ENCODE measurements at places on chromosomes 12 and 14. TPM values are rescaled to one million over a fixed set of nuclear protein-coding genes. Genes with fewer than 3 reads are reported as not detected.

- DNase-seq, result peak; percentile 97
These were observed 241.0 kb upstream of the ATP2B1 start for GRCh38 chr12:89949457-89950195.

DNA sequence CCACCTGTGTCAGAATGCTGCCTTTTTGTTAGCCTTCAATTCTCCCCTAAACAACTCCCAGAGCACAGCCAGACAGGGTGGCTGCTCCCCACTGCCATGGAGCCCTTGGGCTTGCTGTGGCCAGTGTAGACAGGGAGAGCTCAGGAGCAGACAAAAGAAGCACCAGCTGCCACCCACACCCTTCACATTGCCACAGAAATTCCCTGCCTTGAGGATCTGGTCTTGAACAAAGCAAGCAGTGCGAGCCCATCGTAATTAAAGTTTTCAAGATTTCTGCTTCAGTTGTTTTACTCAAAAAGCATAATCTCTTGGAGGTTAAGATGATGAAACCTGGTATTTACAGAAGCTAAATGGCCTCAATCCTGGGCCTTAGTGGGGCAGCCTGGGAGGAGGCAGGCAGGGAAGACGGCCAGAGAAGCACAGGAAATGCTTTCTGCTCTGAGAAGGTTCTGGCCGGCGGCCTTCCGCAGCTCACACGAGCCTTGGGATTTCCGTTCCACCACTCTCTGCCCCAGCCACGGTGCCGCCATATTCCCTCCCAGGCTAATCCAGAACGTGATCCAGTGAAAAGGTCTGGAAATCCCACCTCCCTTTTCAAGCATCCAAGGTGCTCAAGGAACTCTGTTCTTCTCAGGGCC is 535.2 kb downstream of the BCL11B start:
- no peak for DNase-seq

- no peak for DNase-seq
These were observed 32.7 kb downstream of the FOS start for GRCh38 chr14:75311356-75311755.

DNA sequence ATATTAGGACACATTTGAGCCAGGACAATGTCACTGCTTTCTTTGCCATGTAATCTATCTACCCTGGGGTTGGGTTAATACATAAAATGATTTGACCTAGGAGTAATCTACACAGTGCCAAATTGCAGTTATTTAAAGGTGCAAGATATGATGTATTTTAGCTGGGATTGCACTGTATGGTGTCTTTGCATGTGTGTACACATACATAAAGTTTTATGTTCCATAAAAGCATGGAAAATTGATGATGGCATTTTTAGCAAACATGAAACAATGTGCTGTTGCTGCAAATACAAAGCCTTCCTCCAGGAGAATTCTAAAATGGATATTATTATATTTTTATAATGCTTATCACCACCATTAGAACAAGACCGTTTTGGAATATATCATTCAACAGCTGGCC is 24.0 kb upstream of the PLBD1 start:
- no peak for DNase-seq

GRCh38 chr12:76078748-76079147 is 5.7 kb downstream of the NAP1L1 start:
- no peak for DNase-seq

DNA sequence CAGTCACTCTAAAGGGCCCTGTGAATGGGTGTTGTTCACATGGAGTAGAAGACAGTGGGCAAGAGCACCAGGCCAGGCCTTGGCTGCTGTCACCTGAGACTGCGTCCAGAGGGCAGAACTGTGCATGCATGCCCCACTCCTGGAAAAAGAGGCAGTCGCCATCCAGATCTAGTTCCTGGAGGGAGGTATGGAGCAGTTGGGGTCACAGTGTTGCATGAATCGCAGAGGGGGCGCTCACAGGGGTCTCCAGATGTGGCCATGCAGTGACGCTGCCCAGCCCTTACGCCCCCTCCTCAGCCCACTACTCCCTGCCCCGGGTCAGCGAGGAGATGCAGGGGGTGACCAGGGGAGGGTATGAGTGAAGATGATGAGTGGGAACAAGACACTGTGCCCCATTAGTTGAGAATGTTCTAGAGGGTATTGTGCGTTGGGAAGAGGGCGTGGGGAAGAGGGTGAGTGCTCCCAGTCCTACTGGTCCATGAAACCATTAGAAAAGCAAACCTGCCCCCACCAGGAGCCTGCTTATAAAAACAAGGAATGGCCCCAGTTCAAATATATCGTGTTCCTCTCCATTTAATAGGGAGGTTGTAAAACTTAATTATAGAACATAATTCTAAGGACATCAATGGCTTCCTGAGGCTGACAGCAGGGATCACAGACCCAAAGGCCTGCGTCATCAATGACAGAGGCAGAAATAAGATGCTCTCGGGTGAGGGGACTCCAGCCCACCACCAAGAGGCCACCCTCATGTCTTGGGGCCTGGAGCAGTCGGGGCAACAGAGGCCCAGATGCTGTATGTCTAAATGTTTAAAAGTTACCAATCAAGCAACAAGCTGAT is 32.2 kb upstream of the BCL7A start:
- no peak for DNase-seq

DNA sequence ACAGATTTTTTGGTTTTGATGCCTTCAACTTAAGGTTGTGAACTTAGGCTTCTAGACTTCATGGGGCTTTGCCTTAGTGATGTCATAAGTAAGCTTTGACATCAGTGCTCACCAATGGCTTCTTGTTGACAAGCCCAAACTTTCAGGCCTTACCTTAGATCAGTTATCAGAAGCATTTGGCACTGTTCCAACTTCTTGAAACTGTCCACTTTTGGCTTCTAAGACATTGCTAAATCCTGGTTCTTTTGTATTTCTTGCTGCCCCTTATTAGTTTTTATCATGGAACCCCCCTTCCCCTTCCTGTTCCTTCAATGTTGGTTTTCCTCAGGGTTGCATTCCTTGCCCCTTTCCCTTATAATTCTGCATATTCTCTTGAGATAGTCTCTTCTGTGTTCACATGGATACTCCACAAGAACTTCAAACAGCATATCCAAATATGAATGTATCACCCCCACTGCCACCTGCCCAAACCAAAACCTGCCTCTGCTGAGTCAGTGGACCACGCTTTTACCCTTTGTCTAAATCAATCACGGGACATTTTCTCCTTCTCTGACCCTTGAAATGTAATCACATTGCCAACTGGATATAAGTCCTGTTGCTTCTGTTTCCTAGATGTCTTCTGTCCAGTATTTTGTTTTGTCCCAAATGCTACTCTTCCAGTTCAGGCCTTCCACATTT is 7.9 kb downstream of the PFKM start:
- no peak for DNase-seq

- no peak for DNase-seq
These were observed 177.4 kb downstream of the DICER1 start for GRCh38 chr14:94979891-94980290.

DNA sequence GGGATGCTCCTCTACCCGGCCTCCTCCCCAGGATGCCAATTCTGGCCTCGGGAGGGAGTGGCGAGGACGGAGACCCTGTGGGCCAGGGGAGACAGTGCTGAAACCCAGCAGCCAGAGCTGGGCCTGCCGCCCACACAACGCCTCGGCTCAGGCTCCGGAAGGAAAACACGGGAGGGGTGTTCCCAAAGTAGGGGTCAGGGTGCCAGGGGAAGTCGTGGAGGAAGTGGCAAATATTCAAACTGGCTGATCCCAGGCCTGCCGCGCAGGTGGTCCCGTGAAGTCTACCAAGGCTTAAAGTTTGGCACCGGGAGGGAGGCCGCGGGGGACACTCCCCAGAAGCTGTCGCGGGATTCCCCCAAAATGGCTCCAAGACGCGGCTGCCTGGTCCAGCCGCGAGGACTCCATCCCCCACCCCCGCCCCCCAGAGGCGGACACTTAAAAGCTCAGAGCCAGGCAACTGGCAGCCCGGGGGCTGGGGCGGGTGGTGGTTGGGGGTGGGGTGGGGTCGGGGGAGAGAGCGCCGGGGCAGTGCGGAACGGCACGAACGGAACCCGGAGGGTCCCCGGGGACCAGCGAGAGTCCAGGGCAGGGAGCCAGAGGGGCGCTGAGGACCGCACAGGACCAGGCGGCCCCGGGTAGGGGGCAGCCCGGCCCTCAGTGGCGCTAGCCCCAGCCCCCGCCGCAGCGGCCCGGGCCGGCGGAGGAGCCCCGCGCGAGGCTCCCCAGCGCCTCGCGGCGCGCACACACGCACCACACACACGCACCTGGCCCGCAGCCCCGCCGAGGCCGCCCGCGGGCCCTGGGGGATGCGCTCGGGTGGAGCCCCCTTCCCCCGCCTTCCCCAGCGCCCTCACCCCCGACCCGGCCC is 20.0 kb downstream of the BEGAIN start:
- peak; percentile 27 for DNase-seq

DNA sequence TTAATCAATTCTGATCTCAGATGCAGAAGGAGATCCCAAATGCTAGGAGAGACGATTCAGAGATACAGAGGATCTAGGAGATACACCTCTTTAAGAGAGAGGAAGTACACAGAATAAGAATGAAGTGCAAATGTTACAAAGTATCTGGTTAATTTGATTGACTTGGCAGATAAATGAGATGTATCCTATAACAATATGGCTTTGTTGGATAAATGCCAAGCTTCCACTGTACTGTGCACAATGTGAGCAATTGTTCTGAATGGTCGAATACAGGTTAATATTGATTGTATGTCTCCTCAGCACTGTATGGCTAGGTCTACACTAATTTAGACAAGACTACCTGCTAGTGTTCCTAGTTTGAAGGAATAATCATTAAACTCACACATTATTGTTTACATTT is 119.6 kb upstream of the PTPRB start:
- DNase-seq, result no peak

GRCh38 chr14:51653079-51653774 is 1.5 kb downstream of the FRMD6 start:
- DNase-seq, result peak; percentile 83

- DNase-seq, result no peak
These were observed 16.1 kb downstream of the SCAF11 start for GRCh38 chr12:45974171-45974719.

The ACVRL1 gene
- 1.2 TPM for total RNA-seq

The PPFIA2 gene
- total RNA-seq, result not detected

The ADCY4 gene
- total RNA-seq, result not detected

The CLEC4C gene
- not detected for total RNA-seq

The TGM1 gene
- total RNA-seq, result 0.05 TPM

The IQSEC3 gene
- not detected for total RNA-seq

The CHD8 gene
- total RNA-seq, result 55.9 TPM
